Fibroblast of the aortic adventitia (primary cell): ENCODE measurements at places on chromosomes 12 and 14. TPM values are rescaled to one million over a fixed set of nuclear protein-coding genes. Genes with fewer than 3 reads are reported as not detected.

- DNase-seq: no peak
Observed at GRCh38 chr12:111073370-111073769, 153.0 kb upstream of the MYL2 start.

GRCh38 chr12:108766294-108766693 lies 35.0 kb upstream of the CORO1C start:
- DNase-seq: no peak

GRCh38 chr14:68246786-68247105 lies 427.2 kb downstream of the RAD51B start:
- DNase-seq: no peak

DNA sequence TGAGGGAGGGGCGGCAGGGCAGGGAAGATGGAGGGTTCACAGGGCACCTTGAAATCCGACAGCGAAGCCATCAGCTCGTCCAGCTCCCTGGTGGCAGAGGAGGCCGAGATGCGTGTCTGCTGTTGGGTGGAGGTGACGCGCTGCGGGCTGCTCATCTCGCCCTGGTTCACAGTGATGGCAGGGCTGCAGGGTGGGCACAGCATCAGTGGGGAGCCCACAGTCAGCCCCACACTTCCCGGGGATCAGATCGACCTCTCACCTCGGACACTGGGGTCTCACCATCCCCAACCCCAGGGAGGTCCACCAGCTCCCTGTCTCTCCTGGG lies 20.6 kb upstream of the RPLP0 start:
- no peak for DNase-seq

Gene PIWIL1
- not detected in 2 replicates for total RNA-seq

- DNase-seq: no peak
Observed at GRCh38 chr12:56431850-56432249, 17.4 kb downstream of the TIMELESS start.

GRCh38 chr12:58051378-58051777 lies 110.0 kb downstream of the ATP23 start:
- DNase-seq: no peak

Gene JPH4
- total RNA-seq: not detected in 2 replicates

GRCh38 chr12:39839072-39839471 lies 219.5 kb upstream of the ABCD2 start:
- DNase-seq: no peak
